NCI-H1048 (cell line): ENCODE measurements at places on chromosomes 16 and 17.

GRCh38 chr17:3956327-3956957 lies 7.8 kb downstream of the ATP2A3 start:
- no peak for DNase-seq

GRCh38 chr17:41026715-41027471 lies at the start of gene KRTAP1-5:
Gene KRTAP1-5, minus strand, starts transcription at chr17:41027208. Its CDS starts 53 bp downstream, at chr17:41027155.
- no peak for DNase-seq

DNA sequence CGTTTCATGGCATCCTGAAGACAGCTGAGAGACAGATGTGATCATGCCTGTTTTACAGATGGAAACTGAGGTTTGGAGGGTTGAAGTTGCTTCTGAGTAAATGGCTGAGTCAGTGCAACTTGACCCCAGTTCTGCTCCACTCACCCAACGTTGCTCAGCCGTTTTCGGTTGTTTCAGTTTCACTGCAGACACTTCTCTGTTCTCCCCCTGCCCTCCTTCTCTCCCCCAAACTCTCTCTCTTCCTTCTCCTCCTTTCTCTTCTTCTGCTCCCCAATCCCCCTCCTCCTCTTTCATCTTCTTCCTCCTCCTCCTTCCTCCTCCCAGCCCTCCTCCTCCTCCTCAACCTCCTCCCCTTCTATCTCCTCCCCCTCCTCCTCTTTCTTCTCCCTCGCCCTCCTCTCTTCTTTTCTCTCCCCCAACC lies 9.4 kb upstream of the CEP20 start:
- no peak for DNase-seq

- DNase-seq = no peak
These were observed 25.2 kb upstream of the CFAP20 start for GRCh38 chr16:58154345-58154744.

DNA sequence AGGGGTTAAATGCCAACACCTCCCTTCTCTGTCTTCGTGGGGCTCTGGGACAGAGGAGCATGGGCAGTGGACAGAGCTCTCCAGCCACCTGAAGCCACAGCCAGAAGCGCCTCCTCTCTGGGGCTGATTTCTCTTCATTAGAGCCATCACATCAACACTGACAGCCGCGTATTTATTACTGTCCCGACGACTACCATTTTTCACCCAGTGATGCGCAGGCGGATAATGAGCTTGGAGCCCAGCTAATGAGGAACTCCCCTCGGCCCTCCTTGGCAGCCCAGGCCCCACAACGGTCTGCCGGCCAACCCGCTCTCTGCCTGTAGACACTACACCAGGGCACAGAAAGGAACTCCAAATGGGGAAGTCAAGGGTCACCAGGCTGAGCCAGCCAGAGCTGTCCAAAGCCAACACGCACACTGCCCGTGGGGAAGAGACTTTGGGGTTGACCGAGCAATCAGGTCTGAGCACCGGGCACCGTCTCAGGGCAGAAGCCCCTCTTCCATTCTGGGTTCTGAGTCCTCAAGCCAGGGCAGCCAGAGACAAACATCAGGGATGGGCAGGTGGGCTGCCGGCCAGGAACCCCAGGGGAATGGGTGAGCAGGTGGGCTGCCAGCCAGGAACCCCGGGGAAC lies 13.2 kb downstream of the SDK2 start:
- no peak for DNase-seq

- no peak for DNase-seq
These were observed 3.4 kb downstream of the USH1G start for GRCh38 chr17:74919440-74920305.

DNA sequence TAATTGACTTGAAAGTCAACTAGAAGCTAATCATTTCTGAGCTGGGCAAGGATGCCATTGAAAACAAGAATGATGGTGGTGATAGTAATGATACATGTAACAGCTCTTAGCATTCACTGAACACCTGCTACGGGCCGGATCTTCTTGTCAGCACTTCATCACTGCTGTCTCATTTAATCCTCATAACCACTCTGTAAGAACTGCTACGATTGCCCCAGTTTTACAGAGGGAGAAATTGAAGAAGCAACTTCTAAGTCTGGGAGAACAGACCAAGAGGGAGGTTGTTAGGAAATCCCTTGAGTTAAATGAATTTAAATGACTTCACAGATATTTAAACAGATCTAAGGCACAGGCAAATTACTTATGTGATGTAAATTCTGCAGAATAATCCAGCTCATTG lies 7.0 kb upstream of the GAN start:
- DNase-seq = no peak

DNA sequence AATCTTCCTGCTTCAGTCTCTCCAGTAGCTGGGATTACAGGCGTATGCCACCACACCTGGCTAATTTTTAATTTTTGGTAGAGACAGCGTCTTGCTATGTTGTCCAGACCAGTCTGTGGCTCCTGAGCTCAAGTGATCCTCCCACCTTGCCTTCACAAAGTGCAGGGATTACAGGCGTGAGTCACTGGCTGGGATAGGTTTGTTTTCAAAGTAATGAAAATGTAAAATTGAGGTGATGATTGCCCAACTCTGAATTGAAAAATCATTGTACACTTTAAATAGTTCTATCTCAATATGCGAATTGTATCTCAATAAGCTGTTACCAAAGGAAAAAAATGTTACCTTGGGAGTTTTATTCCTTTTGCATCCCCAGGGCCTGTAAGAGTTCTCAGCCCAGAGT lies 1.2 kb upstream of the AMFR start:
- no peak for DNase-seq

- DNase-seq = no peak
These were observed 10.7 kb downstream of the CYBC1 start for GRCh38 chr17:82439829-82440365.

GRCh38 chr17:80774643-80775281 lies 216.9 kb upstream of the CHMP6 start:
- DNase-seq = no peak

GRCh38 chr16:13377143-13377542 lies 475.7 kb downstream of the SHISA9 start:
- DNase-seq = no peak

DNA sequence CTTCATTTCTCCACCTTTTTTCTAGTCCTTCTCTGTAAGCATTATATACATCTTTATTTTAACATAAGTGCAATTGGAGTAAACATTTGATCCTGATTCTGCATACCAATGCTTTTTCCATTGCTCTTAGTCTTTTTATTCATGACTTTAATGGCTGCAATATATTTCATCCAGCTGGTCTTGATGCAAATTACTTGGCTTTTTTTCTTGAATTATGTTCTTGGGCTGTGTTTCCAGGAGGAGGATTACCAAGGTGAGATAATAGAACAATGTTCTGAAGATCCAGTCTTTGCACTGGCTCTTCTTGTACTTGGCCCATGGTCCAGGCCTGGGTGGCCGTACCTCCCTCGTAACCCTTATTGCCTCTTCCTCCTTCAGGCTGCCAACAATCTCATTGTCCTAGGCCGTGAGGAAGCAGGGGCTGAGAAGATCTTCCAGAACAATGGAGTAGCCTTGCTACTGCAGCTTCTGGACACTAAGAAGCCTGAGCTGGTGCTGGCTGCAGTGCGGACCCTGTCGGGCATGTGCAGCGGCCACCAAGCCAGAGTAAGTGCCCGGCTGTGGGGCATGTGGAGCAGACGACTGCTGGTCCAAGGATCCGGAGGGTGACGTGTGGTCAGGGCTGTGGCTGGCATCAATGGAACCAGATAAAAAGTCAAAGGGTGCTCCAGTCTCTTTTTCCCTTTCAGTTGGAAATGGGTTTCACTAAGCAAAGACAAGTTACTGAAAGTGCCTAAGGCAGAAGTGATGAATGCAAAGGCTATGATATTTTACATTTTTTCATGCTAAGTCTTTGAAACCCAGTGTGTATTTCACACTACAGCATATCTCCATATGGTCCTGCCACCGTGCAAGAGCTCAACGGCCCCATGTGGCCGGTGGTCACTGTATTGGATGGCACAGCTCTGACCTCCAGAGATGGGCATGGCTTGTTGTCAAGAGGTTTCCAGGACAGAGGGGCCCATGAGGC lies 6.9 kb downstream of the UNC45B start:
- DNase-seq = no peak

DNA sequence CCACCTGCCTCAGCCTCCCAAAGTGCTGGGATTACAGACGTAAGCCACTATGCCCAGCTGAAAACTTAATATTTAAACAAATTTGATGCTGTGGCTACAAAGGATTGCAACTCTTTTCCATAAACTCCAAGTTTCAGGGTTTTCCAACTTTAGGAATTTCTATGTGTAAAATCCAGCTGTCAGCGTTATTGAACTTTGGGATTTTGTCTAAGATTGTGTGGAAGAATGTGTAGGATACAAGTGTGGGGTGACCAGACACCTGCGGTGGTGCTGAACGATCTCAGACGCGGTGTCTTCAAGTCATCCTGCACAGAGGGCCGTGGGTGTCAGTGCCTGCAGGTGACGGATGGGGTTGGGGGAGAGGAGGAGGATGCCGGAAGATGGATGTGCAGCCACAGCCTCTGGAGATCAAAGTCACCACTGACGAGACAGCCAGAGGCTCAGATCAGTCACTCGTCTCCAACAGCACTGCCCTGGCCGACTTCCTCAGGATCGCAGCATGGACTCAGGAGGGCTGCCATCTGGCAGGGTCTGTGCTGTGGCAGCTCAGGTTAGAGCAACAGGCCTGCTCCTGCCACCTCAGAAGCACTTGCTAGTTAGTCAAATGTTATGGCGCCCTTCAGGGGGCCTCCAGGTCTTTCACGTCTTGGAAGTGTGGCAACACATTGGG lies 13.0 kb downstream of the ACSF3 start:
- no peak for DNase-seq

- DNase-seq = no peak
These were observed 18.2 kb downstream of the ZNF213 start for GRCh38 chr16:3152991-3153368.

GRCh38 chr17:67842648-67843047 lies 17.3 kb downstream of the BPTF start:
- DNase-seq = no peak

- DNase-seq = no peak
These were observed 391.6 kb upstream of the ASIC2 start for GRCh38 chr17:33684735-33685134.

- DNase-seq = peak; percentile 13
These were observed at the start of gene ZNF200 for GRCh38 chr16:3234857-3235561. Gene ZNF200, minus strand, starts transcription at chr16:3235158. Its CDS starts 1,403 bp downstream, at chr16:3233755.

GRCh38 chr17:64254755-64255154 lies 8.3 kb downstream of the TEX2 start:
- no peak for DNase-seq

DNA sequence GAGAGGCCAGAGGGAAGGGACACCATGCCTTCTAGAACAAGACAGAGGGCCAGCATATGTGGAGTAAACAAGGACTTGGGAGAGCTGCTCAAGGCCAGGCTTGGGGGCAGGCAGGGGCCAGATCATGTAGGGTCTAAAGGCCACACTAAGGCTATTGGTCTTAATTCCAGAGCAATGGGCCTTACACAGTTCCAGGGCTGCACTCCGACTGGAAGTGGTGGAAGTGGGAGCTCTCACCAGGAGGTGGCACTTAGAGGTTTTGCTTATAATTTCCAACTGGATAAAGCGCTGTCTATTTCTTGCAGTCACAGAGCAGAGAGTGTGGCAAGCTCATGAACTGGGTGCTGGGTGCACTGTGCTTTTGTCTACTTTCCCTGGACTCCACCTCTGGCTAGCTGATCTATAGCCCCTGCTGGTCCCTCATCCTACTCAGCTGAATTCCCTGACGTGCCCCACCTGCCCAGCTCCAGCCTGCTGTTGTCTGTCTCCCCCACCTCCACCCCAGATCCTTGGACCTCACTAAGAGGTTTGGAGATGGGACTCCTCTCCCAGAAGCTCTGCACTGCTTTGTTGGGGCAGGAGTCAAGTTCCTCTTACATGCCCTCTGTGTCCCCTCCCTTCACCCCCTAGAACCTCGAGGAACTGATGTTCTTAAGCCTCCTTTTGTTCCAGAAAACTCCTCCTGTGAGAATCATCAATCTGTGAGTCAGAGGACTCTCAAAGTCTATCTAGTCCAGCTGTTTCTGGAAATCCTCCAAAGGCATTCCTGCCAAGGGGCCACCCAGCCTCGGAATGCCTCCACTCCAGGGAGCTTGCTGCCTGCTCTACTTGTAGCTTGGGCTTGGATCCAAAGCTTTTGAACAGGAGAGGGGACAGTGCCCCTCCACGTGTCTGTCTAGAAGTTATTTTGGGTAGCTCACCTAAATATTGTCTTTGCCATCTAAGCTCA lies 48.1 kb upstream of the KSR1 start:
- no peak for DNase-seq

GRCh38 chr16:74611721-74612120 lies 4.8 kb upstream of the GLG1 start:
- DNase-seq = no peak

- no peak for DNase-seq
These were observed 84.7 kb downstream of the MRC2 start for GRCh38 chr17:62712171-62712581.

- DNase-seq = no peak
These were observed 9.9 kb downstream of the CYGB start for GRCh38 chr17:76527430-76528111.

DNA sequence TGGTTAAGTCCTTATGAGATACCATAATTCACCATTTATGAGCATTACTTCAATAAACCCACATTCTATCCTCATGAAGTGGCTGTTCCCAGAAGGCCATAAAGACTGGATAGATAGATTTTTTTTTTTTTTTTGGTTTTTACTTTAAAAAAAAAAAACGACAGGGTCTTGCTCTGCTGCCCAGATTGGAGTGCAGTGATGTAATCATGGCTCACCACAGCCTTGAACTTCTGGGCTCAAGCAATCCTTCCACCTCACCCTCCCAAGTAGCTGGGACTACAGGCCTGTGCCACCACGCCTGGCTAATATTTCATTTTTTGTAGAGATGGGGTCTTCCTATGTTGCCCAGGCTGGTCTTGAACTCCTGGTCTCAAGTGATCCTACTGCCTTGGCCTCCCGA lies 102.3 kb downstream of the XYLT1 start:
- DNase-seq = no peak

GRCh38 chr17:28173031-28173561 lies 130.6 kb downstream of the NLK start:
- no peak for DNase-seq

DNA sequence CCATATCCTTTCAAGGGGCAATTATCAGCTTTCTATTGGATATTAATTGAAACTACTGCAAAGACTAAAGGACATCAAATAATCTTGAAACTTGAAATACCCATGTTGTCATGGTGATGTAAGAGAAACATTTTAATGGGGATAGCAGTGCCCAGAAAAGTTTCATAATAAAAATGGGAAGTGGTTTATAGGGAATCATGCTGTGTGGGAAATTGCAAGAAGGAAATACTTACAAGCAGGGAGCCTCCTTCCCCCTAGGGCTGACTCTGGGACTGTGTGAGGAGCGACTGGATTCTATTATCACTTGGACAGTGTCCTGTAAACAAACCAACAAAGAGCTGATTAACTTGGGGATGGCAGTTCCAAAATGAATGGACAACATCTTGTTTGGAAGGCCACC lies 1393.1 kb upstream of the GOT2 start:
- DNase-seq = no peak
